ENCODE measurements at places on chromosomes 11 and 22.

DNA sequence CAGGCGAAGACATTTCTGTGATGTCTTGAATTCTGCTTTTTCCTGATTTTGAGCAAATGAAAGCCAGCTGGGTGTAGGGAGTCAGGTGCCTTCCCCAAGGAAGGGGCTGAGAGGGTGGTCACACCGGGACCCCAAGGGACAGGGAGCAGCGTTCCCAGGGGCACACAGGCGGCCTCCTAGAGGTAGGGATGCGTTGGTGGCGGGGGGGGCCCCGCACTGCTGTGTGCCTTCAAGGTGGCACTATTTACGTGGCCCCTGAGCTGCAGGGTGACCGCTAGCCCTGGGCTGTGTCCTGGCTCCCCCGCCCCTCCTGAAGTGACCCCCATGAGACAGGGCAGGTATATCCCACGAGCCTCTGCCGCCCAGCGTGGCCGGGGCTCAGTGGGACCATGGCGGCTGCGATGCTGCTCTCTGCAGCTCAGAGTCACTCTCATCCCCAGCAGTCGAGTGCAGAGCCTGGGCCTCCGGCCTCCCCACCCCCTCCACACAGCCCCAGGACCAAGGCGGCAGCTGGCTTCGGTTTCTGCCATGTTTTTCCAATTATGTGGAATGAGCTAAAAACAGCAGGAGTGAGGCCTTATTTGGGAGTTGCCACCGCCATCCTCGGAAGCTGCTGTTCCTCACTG is 60.9 kb downstream of the LRP5 start:
- no peak for DNase-seq

DNA sequence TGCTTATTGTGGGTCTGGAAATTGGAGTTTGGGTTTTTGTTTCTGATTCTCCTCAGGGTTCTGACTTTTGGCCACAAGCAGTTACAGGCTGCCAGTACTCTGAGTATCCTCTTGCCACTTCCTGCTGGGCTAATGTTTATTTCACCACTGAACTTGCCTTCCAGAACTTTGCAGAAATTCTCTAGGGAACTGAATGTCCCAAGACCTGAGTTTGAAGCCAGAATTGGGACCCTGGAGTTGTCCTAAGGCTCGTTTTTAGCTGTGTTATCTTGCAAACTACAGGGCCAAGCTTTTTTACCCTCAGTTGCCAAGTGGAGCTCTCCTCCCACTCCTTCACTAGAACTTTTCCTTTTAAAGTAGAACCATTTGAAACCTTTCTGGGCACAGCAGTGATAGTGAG is 89.9 kb downstream of the FAT3 start:
- no peak for DNase-seq

DNA sequence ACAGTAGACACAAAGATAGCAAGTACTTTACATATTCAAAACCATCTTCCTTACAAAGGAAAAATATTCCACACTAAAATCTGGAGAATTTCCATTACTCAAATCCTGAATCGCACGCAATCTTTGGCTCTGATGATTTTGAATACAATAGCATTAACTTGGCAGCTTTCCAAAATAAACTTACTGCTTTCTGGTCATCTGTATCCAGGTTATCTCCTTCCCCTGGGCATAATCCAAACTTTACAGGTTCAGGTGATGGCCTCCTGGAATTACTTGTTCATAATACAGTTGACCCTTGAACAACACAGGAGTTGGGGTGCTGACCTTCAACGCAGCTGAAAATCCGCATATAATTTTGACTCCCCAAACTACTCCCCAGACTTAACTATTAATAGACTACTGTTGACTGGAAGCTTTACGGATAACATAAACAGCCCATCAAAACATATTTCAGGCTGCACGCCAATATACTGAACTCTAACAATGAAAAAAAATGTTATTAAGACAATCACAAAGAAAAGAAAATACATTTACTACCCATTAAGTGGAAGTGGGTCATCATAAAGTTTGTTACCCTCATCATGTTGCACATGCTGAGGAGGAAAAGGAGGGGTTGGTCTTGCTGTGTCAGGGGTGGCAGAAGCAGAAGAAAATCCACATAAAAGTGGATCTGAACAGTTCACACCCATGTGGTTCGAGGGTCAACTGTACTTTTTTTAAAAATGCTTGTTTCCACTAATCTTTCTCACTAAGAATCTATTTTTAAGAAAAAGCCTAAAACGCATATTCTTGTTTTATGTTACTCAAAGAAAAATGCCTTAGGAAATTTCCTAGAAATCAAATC is 6.5 kb downstream of the MTMR2 start:
- no peak for DNase-seq

DNA sequence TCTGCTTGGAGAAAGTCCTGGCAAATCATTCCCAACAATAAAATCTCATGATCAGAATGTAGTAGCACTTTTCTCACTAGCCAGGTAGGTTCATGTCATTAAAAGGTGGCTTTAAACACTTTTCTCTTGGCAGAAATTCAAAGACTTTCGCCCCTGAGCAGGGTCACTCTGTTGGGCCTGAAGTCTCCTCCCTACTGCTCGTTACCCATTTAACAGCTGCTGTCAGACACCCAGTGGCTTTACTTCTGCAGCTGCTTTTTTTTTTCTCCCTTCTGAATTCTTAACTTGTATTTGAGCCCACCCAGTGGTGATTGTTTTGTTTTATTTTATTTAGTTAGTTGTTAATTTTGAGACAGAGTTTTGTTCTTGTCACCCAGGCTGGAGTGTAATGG is 25.0 kb downstream of the ARHGAP8 start:
- no peak for DNase-seq

GRCh38 chr22:44795701-44796630 is 43.6 kb downstream of the ARHGAP8 start:
- no peak for DNase-seq

DNA sequence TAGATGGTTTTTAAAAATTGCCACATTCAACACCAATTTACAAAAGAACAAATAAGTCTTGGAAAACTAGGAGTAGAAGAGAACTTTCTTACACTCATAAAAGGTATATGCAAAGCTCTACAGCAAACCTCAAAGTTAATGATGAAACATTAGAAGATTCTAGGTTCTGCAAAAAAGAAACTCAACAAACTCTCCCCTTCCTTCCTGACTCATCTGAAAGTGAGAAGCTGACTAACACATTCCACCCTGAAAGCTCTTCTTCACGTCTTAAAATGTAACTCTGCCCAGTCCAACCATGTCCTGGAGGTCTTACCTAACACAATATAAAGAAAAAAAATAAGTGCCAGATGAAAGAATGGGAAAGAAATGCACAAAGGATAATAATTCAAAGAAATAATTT is 218.9 kb upstream of the ISX start:
- DNase-seq, result no peak

DNA sequence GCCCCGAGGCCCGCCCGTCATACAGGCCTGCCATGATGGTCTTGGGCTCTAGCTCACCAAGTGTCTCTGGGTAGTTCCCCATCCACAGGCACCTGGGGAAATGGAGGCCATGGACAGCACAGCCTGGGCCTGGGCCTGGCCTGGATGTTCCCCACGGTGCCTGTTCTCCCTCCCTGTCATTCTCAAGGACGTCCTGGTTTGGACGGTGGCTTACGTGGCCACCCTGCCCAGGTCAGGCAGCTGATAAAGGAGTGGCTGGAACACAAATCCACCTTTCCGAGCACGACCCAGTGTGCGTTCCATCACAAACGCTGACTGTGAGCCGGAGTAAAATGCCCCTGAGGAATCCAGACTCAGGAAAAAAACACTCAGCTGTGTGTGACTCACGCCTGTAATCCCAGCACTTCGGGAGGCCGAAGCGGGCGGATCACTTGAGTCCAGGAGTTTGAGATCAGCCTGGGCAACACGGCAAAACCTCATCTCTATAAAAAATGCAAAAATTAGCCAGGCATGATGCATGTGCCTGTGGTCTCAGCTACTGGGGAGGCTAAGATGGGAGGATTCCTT is 41.2 kb upstream of the TESMIN start:
- DNase-seq, result no peak

- no peak for DNase-seq
Measured at GRCh38 chr11:61650781-61651571, 29.2 kb upstream of the DAGLA start.

GRCh38 chr11:13905137-13905781 is 57.3 kb upstream of the SPON1 start:
- DNase-seq, result no peak

DNA sequence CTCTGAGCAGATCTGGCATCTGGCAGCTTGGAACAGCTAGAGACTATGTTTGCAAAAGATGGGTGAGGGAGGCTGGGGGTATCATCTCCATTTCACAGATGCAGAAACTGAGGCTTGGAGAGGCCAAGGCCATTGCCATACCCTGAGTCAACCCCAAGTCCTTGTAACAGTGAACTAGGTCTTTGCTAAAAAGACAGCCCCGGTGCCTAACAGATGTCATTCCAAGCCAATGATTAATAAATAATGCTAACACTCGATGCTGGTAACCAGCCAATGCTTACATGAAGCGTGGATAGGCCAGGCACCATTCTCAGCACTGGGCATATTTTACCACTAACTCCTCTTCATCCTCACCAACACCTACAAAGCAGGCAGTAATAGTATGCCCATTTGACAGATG is 164.0 kb downstream of the MN1 start:
- no peak for DNase-seq

DNA sequence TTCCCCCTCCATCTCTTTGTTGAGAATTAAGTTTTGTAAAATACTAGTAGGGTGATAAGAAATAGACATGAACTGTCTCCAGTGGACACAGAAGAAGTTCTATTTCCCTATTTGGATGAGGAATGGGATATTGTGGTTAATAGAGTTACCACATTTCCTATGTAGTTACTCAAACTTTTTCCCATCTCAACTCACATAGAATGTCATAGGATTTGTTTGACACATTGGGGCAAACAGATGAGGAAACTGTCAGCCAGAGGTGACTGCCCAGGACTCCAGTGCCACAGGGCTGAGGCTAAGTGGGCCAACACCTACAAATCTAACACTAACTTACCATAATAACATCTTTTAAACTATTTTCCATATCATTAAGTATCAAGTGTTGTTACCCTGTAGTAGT is 58.3 kb downstream of the CCDC83 start:
- no peak for DNase-seq

DNA sequence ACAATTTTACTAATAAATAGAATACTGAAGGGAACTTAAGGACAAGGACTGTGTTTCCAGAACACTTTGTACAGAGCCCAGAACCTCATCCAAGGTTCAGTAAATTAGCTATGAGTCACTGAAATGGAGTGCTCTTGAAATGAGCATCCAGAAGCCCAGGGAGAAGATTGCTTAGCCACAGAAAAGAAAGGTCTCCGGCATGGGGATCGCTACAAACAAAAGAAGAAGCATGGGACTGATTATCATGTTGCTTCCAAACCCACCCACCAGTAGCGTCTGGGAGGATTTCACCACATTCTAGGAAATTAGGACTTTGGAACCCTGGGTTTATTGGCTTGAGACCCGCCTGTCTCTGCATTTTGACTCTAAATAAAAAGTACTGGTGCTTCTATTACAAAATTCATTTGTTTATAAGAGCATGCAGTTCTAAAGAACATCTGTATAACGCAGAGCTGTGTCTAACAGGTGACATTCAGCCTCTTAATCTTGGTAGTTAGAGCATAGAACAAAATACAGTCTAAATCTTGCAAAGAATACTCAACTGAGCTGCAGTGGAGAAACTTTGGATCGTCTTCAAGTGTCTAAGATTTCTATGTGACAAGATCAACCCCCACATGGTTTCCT is 35.9 kb upstream of the SESN3 start:
- DNase-seq, result no peak

- DNase-seq, result no peak
Measured at GRCh38 chr22:29626497-29627195, 23.2 kb downstream of the NF2 start.

DNA sequence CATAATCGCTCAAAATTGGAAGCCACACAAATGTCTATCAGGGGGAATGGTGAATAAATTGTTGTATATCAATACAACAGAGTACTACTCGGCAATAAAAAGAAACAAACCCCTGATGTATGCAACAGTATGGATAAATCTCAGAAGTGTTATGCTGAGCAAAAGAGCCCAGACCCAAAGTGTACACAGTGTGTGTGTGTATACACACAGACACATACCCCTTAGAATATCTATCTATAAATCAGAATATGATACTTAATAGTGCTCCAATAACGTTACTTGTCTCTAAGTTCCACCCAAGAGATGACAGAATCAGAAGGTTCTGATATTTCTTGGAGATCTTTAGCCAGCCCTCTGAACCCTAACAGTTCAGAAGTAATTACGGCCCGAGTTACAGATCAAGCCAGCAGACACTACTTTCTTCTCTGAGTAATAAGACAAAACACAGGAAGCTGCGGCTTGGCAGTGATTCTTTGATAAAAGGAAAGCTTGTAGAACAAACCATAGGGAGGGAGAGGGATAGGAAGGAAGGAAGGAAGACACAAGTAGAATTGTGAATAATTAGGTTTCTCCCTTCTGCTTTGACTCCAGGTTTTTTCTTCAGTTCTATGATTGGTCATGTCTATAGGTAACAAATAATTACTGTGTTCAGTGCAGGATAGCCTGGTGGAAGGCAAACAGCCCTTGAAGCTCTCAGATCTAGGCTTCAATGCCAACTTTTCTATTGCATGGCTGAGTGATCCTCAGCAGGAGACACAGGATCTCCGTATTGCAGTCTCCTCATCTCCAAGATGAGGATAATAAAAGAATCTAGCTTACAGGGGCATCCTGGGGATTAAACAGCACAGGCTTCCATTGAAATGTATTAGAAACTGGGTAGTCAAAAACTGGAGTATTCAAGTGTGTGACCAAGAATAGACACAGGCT is 75.6 kb upstream of the TEAD1 start:
- DNase-seq, result no peak

Data from GM12891 (cell line).